Esophagus mucosa (tissue), 1 donor: ENCODE measurements at places on chromosomes 1 and 21.
A peak's percentile ranks its signal among the peaks of the same experiment; 100 is the strongest.

- ATAC-seq: no peak
Observed at GRCh38 chr1:207286786-207287468, 34.6 kb upstream of the CD55 start.

- ATAC-seq: no peak
Observed at GRCh38 chr1:186326009-186326408, 49.0 kb downstream of the TPR start.

GRCh38 chr1:109025694-109026093, 16.2 kb downstream of the WDR47 start:
- no peak for ATAC-seq

DNA sequence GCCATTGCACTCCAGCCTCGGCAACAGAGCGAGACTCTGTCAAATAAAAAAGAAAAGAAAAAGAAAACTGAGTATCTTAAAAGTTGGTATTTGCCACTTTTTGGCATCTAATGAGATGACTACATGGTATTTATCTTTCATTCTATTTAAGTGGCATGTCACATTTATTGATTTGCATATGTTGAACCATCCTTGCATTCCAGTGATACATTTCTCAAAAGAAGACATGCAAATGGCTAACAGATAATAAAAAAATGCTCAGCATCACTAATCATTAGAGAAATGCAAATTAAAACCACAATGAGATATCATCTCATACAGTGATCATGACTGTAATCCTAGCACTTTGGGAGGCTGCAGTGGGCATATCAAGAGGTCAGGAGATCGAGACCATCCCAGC, 28.1 kb downstream of the SFPQ start:
- ATAC-seq: no peak

DNA sequence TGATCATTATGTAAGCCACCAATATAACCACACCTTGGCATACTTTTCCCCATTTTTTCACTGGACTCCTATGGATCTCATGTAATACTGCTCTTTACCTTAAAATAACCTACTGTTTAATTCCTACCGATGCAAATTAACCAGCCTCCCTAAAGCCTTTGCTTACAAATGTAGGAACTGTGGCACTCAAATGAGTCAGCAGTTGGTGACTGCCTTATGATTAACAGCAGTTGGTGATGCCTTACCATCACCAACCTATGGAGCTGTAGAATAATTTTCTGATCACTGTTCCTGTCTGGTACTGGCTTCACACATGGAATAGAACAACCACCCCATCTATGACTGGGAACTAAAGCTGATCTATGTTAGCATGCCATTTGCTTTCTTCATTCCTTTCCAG, 7.8 kb upstream of the NUDT17 start:
- peak; percentile 35 for ATAC-seq

DNA sequence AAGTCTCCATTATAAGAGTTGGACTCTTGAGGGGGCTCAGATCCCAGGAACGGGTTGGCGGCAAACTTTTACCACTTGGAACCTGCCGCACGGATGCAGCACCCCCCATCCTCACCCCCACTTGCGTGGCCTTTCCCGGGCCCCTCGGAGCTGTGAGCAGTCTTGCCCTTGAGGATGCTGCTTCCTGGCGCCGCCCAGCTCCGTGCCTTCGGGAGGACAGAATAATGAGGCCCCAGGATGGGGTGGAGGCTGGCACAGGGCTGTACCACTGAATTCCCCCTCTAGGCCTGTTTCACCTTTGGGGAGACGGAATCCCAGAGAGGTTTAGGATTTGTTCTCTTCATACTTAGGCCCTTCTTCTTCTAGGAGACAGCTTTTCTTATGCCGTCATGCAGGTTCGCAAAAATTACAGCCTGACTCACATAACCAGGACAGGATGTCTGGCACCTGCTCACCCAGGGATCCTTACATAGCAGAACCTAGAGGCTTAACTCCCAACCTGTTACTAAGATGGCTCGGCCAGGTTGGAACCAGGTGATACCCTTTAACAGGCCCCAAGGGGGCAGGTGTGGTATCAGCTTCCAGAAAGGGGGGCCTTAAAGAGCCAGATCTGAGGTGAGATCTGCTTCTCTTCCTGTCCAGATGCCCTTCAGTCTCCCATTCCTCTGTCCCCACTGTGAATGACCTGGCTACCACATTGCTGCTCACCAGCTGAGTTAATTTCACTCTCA, 1.5 kb downstream of the TRNP1 start:
- ATAC-seq: no peak

DNA sequence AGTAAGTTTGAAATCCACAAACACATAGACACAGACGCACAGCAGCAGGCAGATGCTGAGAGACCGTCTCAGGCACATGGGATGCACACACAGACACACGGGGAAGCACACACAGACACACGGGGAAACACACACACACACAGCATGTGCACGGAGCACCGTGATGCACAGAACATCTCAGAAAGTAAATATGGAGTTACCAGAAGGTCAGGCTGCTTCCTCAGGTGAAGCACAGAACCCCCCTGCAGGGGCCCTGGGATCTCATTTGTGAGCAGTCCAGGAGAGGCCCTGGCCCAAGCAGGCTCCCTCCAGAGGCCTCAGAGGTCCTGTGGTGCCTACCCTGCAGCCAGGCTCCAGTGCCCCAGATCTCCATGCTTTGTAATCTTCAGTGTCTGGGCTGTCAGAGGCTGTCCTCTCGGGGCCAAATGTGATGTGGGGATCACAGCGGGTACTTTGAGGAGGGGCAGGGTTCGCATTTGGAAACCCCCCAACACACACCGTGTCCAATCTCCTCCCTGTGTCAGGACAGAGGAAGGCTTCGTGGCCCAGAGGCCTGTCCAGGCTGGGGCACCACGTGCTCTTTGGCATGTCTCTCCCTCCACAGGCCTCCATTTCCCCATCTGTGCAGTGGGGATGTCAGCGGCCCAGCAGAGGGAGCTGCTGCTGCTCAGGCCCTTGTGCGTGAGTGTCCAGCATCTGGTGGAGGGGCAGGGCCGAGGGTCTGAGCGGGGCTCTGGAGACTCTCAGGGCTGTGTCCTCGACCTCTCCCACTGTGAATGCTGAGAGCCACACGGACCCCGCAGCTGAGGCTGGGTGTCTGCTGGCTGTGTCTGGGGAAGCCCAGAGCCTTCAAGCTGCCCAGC, 23.0 kb upstream of the PRSS38 start:
- no peak for ATAC-seq

GRCh38 chr1:85934516-85934915, 222.1 kb downstream of the COL24A1 start:
- no peak for ATAC-seq

GRCh38 chr1:15033264-15033663, 120.3 kb upstream of the TMEM51 start:
- ATAC-seq: no peak

- peak; percentile 45 for ATAC-seq
Observed at GRCh38 chr1:179082333-179082998, 596 bp downstream of the TOR3A start.

- no peak for ATAC-seq
Observed at GRCh38 chr21:44708866-44709425, 2.4 kb downstream of the TSPEAR start.

DNA sequence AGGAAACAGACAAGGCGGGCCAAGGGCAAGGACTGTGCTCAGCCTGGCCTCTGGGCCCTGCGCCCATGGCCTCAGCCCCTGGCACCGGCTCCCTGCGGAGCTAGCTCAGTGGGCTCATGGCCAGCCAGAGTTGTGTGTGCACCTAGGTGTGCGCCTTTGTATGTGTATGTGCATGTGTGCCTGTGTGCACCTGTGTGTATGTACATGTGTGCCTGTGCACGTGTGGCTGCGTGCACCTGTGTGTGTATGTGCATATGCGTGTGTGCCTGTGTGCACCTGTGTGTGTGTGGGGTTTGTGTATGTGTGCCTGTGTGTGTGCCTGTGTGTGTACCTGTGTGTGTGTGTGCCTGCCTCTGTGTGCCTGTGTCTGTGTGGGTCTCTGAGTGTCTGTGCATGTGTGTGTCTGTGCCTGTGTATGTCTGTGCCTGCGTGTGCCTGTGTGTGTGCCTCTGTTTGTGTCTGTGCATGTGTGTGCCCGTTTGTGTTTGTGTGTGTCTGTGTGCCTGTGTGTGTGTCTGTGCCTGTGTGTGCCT, 7.4 kb downstream of the GPR137B start:
- ATAC-seq: no peak

DNA sequence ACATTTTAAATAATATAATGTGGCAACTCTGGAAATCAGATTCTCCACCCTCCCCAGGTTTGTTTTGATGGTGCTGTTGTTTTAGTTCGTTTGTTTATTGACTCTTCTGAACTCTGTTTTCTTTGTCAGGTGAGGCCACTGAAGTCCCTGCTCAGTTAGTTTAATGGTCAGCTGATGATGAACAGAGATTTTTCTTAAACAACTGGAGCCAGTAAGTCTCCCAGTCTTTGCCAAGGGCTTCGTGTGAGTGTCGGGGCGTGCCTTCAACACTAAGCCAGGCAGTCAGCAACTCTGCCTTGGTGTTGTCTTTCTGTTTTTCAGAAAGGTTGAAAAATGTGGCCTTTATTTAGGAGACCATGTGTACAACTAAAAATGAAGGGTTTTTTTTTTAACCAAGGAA, 58.9 kb downstream of the TEX35 start:
- no peak for ATAC-seq

GRCh38 chr1:77394166-77394565, 112.3 kb downstream of the AK5 start:
- no peak for ATAC-seq

DNA sequence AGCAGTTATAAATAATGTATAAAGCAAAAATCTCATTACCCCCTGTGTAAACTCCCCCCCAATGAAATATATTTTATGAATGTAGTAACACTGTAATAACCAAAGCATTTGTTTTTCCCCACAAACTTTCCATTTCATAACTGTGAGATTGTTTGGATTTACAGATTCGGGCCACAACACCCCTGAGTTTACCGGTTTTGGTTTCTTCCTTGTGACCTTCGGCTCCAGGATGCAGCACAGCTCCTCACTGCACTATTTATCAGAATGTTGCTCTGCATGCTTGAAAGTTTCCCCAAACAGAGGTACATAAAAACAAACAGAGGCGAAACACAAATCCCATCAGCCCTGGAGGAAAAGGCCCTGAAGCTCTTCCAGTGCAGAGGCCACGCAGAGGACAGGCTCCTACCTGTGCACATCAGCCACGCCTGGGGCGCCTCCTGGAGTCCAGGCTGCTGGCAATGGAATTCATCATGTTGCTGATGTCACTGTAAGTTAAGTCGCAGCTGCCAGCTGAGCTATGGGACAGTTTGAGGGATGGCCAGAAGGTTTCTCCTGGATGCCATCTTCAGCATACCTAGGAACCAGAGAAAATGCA, 122.0 kb downstream of the LMO4 start:
- ATAC-seq: peak; percentile 60

DNA sequence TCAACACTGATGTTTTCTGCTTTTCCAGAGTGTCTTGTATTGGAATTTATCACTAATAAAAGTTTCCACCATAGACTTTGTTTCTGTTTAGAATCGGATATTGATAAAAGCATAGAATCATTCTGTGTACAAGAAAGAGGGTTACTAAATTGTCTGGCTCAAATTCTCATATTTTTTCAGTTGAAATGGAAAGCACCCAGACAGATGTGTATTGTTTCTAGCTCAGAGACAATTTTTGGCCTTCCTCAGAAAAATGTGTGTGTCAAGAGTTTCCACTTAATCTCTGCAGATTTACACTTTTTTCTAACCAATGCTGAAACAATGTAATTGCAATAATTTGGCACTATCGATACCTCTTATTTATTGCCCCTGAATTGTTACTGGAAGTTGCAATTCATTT, 20.2 kb downstream of the LHX9 start:
- ATAC-seq: no peak

- no peak for ATAC-seq
Observed at GRCh38 chr1:53392460-53392859, 64.6 kb upstream of the LRP8 start.

DNA sequence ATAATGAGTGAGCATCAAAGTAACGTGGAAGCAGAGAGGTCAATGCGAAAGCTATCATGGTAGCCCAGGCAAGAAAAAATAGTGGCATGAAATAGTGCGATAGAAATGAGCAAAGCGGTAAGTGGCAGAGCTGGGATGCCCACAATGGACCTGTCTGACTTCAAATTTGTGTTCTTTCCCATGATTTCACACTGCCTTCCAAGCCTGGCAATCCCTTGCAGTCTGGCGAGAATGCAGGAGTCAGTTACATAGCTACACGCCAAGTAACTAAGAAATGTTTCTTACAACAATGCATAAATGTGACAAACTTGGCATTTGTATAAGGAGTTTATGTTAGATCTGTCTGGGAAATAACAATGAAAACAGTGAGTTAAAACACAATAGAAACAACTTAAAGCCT, 82.6 kb downstream of the GRIK1 start:
- ATAC-seq: no peak

- no peak for ATAC-seq
Observed at GRCh38 chr21:44329086-44329889, 9.9 kb downstream of the CFAP410 start.

- no peak for ATAC-seq
Observed at GRCh38 chr1:218592688-218593087, 247.6 kb downstream of the TGFB2 start.

GRCh38 chr1:99782397-99782796, 16.0 kb upstream of the FRRS1 start:
- ATAC-seq: no peak

- no peak for ATAC-seq
Observed at GRCh38 chr1:60848583-60849188, 233.7 kb upstream of the NFIA start.

DNA sequence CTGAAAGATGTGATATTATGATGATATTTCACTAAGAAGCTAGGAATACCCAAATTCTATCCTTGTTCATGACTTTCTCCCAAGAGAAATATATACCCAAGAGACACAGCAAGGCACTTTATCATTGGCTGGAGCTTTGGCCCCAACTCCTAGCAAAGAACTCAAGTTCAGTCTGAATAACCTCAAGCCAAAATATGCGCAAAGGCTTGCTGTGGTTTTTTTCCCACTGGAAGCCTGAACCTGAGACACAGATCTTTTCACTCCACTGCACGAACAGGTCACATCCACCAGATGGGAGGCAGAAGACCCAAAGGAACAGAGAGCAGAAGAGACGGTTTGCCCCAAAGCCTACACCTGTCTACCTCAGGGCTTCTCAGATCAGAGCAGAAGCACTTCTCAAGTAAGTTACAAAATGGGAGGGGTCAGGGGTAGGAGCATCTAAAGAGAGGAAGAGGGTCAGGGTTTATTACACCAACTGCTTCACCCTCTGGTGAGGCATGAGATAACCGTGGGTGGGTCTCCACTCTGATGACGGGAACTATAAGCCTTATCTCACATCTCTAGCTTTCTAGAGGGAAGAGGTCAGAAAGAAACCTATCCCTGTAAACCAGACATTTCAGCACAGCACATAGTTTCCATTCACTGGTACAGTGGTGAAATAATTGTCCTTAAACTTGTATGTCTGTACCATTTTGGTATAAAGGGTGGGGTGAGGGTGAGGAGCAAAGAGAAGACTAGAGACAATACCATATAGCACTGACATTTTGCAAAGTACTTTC, 17.1 kb upstream of the CDC42BPA start:
- no peak for ATAC-seq
